ENCODE measurements at places on chromosomes 5 and 9.

DNA sequence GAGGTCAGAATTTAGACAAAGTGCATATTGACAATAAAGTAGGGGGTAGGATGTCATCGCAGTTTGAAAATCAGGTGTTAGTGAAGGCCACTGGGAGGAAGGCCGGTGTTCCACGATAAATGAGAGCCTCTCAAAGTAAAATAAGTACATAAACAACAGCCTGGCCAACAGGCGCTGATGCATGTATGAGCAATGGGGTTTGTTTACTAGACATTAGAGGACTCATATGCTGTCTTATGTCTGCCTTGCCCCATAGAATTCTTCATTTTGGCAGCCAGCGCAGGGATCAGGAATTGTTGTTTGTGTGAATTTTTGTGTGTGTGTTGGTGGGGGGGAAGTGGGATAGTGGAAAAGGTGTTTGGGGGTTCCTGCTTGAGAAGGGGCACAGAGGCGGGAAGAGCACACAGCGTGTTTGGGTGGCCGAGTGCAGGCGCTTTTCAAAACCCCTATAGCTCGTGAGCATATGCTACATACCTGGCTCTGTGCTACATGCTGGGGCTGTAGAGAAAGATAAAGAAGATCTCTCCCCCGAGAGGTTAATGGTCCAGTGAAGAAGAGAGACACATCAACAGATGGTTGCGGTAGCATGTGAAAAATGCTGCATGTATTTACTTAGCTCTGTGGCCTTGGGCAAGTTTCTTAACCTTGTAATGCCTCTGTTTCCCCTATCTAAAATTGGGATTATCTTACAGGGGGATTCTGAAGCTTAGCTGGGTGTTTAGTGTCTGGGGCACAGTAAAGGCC, 11.5 kb downstream of the SNX30 start:
- no peak for DNase-seq

- no peak for DNase-seq
Observed at GRCh38 chr5:67240846-67241245, 44.2 kb upstream of the CD180 start.

GRCh38 chr5:180299526-180299925, 7.6 kb upstream of the MAPK9 start:
- no peak for DNase-seq

DNA sequence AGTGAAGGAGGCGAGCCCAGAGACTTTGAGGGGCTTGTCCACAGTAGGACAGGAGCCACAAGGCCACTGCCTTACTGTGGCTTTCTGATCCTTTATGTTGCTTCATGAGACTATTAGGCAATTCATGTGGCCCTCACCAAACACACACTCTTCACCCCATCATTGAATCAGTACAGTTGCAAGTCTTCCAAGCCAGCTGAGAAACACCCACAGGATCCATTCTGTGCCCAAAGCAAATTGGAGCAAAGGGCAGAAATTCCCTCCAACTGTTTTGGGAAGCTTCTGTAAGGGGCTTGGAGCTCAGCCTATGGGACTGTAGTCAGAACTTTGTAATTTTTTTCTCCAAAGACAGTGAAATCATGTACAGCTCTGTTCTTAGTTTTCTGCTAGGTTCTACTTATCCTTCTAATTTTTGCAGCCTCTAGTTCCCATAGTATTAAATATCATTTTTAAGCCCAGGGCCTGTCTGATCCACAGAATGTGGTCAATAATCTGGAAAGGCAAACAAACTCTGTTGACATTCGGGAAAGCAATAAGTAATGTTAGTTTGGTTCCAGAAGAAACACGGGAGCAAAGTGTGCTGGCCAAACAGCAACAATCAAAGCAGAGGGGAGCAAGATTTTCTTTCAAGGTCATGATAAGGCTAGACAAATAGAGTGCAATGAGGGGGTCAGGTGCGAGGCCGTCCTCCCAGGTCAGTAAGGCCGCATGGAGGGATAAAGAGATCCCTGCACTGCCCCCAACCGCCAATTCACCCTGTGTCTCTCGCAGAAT, 47.0 kb downstream of the UBE2QL1 start:
- no peak for DNase-seq

GRCh38 chr5:110969502-110969901, 102.0 kb upstream of the TSLP start:
- no peak for DNase-seq

- no peak for DNase-seq
Observed at GRCh38 chr9:78188594-78188993, 47.3 kb upstream of the CEP78 start.

DNA sequence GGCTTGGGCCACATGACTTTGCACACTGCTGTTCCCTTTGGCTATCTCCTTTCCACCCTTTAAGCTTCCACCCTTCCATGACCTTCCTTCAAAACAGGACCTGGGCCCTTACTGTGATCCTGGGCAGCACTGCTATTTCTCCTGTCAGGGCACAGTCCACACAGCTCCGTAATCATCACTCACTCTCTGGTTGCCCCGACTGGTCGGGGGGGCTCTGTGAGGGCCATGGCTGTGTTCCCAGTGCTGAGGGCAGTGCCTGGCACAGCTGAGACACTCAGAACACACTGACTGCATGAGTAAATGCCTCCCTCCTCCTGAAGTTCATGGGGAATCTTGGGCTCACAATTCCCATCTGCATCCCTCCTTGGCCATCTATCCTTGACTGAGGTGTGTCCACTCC, 12.2 kb downstream of the TRAF1 start:
- no peak for DNase-seq
